ENCODE measurements at places on chromosomes 6 and 20.

DNA sequence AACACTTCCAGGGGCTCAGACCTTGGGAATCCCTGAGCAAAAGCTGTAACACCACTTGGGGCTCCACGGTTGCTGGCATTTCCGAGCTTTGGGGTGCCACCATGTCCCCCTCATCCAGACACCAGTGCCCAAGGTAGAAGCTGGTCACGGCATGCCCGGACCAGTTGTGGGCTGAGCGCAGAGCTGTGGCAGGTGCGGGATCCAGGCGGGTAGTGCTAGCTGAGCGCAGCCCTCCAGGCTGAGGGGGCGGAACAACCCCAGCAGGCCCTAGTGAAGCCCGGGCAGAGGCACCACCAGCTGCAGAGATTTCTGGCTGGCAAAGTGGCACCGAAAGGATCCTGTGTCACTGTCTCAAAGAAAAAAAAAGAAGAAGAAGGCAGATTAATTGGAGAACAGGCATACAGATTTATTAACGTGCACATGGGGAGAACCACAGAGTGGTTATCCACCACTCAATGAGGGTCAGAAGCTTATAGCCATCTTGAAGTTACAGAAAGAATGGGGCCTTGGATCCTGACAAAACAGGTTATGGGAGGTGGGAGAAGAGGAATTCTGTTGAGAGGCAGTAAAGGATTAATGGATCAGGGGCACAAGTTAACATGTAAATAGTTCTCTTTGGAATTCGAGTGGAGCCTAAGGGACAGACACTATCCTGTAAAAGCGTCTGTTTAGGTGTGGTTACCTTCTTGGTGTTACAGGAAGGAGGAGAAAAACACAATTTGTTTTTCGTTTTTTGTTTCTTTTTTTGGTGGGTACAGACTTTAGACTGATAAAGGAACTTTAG, 107.5 kb downstream of the CD24 start:
- no peaks in the 10 kb centered on the region for H3K27me3 ChIP-seq
- no peak overlapping the region for H3K27ac ChIP-seq
- DNase-seq: no peak

GRCh38 chr6:88963139-88964090, at the start of gene RNGTT:
Gene RNGTT (minus strand): TSS chr6:88963618. CDS start chr6:88963409, 209 bp downstream.
- no peaks in the 10 kb centered on the region for H3K27me3 ChIP-seq
- peaks cover 17% of the 10 kb centered on the region for H3K4me1 ChIP-seq
- peak within 1 kb of the TSS; percentile 65 for H3K27ac ChIP-seq

DNA sequence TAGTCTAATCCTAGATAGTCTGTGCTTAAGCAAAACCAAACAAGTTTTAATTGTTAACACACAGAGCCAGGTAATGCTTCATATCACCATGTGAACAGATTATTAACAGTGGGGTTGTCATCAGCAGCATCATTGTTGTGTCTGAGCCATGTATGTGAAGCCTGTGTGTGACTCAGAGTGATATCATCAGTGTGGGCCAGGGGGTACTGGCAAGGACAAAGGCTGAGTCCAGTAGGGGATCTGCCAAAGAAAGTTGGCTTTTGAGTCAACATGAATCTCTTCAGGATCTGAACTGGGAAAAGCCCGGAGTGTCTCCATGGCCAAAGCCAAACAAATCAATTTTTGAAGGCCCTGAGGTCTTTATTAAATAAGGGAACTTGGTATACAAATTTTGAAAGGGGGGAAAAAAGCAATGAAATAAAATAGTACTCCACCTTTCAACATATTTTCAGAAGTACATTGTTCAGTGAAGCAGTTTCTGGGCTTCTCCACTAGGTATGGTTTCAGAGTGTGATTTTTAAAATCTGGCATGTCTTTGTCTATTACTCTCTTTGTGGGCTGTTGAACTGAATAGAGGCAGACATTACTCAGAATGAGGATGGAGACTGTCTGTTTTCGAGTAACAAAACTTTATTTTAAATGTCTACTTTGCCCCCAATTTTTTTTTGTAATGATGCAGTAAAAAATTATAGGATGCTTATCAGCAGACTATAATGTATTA, 444.2 kb upstream of the JAG1 start:
- DNase-seq: no peak
- peaks cover 6% of the 10 kb centered on the region for H3K4me1 ChIP-seq
- no peaks in the 10 kb centered on the region for H3K27me3 ChIP-seq
- H3K27ac ChIP-seq: no peak overlapping the region
- H3K4me3 ChIP-seq: no peak overlapping the region

GRCh38 chr20:32321390-32321789, 36.7 kb upstream of the ASXL1 start:
- no peak overlapping the region for H3K27ac ChIP-seq
- H3K4me1 ChIP-seq: peaks cover 45% of the 10 kb centered on the region
- DNase-seq: no peak
- no peak overlapping the region for H3K4me3 ChIP-seq
- H3K36me3 ChIP-seq: no peaks in the 10 kb centered on the region

DNA sequence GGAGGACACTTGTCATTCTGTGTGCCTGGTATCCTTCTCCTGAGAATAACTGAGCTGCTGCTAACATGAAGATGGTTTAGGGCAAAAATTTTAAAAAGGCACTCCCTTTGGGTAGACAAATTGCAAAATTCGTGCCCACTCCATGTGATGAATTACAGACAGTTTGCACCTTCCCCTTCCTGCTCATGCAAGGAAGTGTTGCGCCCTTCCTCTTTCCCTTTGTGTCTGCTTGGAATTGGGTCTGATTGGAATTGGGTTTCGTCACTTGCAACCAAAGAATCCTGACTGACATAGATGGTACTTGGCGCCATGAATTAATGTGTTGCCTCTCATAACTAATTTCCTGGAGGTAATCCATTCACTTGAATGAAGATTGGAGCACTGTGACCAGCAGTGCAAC, 62.3 kb upstream of the SHLD1 start:
- no peak overlapping the region for H3K4me3 ChIP-seq
- H3K4me1 ChIP-seq: no peaks in the 10 kb centered on the region
- DNase-seq: no peak
- H3K27ac ChIP-seq: no peak overlapping the region
- H3K36me3 ChIP-seq: no peaks in the 10 kb centered on the region

DNA sequence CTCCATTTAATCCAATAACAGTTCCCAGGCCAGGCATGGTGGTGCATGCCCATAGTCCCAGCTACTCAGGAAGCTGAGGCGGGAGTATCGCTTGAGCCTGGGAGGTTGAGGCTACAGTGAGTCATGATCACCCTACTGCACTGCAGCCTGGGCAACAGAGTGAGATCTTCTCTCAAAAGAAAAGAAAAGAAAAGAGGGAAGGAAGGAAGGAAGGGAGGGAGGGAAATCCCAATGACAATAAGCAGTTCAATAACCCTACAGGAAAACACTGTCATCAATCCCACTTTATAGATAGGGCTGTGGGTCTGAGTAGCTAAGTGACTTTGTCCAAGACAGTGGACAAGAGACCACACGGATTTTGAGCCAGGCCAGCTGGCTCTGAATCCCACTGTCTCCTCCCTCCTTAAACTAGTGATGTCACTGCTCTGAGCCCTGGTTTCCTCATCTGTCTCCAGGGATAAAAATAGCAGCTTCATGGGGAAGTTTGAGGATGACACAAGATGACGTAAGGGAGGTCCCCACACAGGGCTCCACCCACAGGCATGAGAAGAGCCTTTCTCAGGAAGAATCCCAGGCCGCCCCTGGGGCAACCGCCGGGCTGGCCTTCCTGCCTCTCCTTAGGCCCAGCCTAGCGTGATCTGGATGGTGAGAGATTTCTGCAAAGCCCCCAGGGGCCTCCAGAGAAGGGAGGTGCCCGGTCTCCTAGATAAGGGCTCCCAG, 7.2 kb upstream of the TRIB3 start:
- DNase-seq: no peak
- peak overlapping the region; percentile 73 for H3K27ac ChIP-seq
- no peak overlapping the region for H3K4me3 ChIP-seq
- H3K27me3 ChIP-seq: no peaks in the 10 kb centered on the region

- peak overlapping the region; percentile 80 for H3K27ac ChIP-seq
- peak; percentile 54 for DNase-seq
- H3K27me3 ChIP-seq: no peaks in the 10 kb centered on the region
- H3K4me1 ChIP-seq: peaks cover 19% of the 10 kb centered on the region
- no peaks in the 10 kb centered on the region for H3K36me3 ChIP-seq
These were observed 1.7 kb upstream of the TMEM170B start for GRCh38 chr6:11535801-11536230.

DNA sequence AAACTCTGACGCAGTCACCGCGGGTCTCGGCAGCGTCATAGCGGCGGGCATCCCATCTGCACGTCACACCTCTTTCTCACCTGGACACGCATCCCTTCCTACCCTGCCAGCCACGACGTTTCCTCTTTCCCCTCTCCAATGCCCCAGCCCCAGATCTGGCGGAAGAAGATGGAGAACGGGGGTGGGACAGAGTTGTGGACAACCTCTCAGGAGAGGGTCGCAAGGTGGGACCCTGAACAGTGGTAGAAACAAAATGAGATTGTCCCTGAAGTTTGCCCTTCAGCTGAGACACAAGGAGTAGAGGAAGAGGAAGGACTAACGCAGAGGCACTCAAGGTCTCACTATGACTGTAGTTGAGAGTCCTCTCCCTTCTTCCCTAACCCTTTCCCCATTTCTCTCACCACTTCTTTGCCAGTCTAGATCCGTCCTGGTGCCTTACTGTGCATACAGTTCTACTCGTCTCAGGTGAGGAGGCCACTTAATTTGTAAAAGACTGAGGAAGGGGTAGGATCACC, 562 bp downstream of the TRIM39 start:
- no peaks in the 10 kb centered on the region for H3K27me3 ChIP-seq
- no peaks in the 10 kb centered on the region for H3K36me3 ChIP-seq
- peak overlapping the region; percentile 72 for H3K4me3 ChIP-seq
- H3K4me1 ChIP-seq: peaks cover 30% of the 10 kb centered on the region
- H3K27ac ChIP-seq: peak overlapping the region; percentile 95

GRCh38 chr6:6357032-6357431, 36.6 kb upstream of the F13A1 start:
- DNase-seq: no peak
- H3K27me3 ChIP-seq: no peaks in the 10 kb centered on the region
- no peaks in the 10 kb centered on the region for H3K36me3 ChIP-seq

- no peaks in the 10 kb centered on the region for H3K27me3 ChIP-seq
- no peaks in the 10 kb centered on the region for H3K36me3 ChIP-seq
- peaks cover 8% of the 10 kb centered on the region for H3K4me1 ChIP-seq
These were observed 12.7 kb downstream of the IL17F start for GRCh38 chr6:52231406-52232127.

GRCh38 chr6:127458222-127458621, 967 bp downstream of the KIAA0408 start:
- no peak overlapping the region for H3K27ac ChIP-seq
- DNase-seq: no peak
- H3K27me3 ChIP-seq: no peaks in the 10 kb centered on the region
- H3K4me3 ChIP-seq: no peak overlapping the region
- peaks cover 8% of the 10 kb centered on the region for H3K4me1 ChIP-seq

DNA sequence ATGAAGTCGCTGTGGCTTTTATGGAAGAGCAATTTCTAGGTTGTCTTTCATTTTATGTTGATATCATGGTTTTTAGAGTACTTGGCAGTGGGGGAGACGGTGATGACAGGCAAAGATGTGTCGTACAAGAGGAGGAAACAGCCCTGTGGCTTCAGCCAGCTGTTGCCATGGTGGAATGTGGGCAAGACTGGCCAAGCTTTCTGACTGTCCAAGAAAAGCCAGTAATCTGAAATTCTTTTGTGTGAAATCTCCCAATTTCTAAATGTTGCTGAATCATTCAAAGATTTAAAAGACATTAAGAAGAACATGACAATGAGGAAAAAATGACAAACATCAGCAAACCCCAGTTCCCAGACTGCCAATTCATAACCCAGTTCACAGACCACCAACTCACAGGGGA, 23.1 kb downstream of the PFDN4 start:
- no peak overlapping the region for H3K27ac ChIP-seq
- H3K27me3 ChIP-seq: no peaks in the 10 kb centered on the region
- DNase-seq: no peak
- no peaks in the 10 kb centered on the region for H3K36me3 ChIP-seq
